CD4-positive, alpha-beta T cell treated with Interleukin-4 for 1 hour (primary cell): ENCODE measurements at places on chromosomes 3 and 15.

GRCh38 chr15:51842852-51843737, 13.6 kb downstream of the TMOD3 start:
- DNase-seq, result no peak

- DNase-seq, result no peak
Measured at GRCh38 chr15:69161878-69162213, 1.4 kb downstream of the GLCE start.

DNA sequence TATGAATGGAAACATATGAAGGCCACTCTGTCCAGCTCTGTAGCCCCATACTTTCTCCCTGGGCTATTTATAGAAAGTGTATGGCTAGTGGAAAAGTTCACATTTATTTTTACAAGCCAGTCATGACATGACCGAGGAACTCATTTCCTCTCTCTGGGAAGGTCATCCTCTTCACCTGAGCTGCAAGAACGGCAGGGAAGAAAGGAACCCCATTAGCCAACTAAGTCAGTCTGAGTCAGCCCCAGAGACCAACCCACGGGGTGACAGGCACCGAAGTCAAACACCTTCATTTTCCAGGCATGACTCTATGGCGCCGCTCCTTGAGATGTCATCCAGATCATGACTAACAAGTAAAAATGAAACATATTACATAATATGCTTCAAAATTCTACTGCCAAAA, 4.8 kb downstream of the PAQR9 start:
- DNase-seq, result no peak

DNA sequence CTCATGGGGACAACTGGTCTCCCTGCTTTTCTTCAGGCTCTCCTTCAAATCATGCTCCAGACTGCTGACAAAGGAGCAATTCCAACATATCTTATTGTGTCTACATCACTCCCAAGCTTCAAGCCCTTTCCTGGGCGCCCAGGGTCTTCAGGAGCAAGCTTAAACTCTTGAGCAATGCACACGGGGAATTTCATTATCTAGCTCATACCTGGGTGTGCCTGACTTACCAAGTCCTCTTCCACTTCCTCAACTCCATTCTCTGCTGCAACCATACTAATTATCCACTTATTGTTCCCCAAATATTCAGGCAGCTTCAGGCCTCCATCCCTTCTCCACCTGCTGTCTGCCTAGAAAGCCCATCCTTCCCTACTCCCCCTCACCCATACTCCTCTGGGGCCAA, 50.6 kb downstream of the B3GNT5 start:
- no peak for DNase-seq

GRCh38 chr3:105826778-105827634, 41.8 kb downstream of the CBLB start:
- no peak for DNase-seq

GRCh38 chr15:87369269-87369668, 887.3 kb downstream of the NTRK3 start:
- DNase-seq, result no peak

DNA sequence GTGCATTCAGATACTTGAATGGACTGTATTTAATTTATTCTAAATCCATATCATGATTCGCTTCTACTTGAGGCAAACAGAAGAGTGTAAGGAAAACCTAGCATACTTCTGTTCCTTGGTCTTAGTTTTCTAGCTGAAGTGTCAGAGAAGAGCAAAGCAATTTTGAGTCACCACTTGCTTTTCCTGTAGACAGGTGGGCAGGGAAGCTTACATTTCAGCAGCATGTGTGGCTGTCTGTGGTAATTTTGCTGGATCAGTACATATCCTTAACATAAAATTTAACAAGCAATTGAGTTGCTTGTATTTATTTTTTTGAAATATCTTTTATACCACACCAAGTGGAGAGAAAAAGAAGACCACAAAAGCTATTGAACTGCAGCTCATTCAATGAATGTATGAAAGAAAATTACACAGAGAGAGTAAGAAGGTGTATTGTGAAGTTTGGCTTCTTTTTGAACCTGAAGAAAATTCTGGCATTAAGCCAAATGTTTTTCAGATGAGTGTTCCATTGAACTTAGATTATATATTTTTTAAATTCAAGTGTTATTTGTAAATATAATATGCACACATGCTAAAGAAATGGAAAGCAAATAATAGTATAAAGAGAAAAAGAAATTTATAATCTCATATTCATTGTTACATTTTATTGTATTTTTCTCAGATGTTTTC, 747.6 kb downstream of the NAALADL2 start:
- DNase-seq, result no peak
